ENCODE measurements at places on chromosomes 2 and 18.

DNA sequence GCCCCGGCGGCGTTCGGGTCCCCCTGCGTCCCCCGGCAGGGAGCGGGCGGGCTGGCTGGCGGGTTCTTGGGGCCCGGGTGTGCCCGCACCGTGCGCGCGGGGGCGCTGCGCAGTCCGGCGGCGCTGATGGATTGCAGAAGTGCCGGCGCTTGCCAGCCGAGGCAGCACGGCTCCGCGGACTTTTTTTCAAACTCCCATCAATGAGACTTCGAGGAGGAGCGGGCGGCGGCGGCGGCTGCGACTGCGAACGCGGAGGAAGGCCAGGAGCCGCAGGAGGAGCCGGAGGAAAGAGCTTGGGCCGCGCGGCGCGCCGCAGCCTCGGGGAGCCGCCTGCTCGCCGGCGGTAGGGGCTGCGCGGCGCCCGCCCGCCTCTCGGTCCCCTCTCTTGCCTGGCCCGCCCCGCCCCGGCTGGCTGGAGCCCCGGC, at the start of gene GLI2:
Gene GLI2, plus strand, starts transcription at position 123 of the 425 bp plus-strand sequence. CDS start 61,453 bp downstream, outside the sequence.
- H3K27me3 ChIP-seq: peaks cover 80% of the 10 kb centered on the region
- H3K4me1 ChIP-seq: peaks cover 22% of the 10 kb centered on the region
- H3K27ac ChIP-seq: peak within 1 kb of the TSS; percentile 64
- H3K4me3 ChIP-seq: peak within 1 kb of the TSS; percentile 55
- H3K36me3 ChIP-seq: no peaks in the 10 kb centered on the region
- peak; percentile 66 for DNase-seq

DNA sequence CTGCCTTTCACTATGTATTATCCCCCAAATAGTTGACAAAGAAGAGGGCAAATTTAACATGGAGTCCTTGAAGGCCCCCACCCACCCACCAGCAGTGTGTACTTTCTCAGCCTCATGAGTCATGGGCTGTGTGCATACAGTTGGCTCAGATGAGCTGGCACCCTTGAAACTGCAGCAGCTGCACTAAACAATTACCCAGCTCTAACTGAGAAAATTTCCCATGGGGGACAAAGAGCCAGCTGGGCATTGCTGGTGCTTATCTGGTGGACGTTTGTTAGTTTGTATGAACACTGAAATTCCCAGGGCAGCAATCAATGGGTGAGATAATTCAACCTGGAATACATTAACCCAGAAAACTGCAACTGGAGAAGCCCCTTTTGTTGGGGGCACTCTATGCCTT, 131.7 kb downstream of the GCA start:
- no peaks in the 10 kb centered on the region for H3K36me3 ChIP-seq
- no peak for DNase-seq
- H3K27ac ChIP-seq: no peak overlapping the region
- no peaks in the 10 kb centered on the region for H3K4me1 ChIP-seq
- no peaks in the 10 kb centered on the region for H3K27me3 ChIP-seq

DNA sequence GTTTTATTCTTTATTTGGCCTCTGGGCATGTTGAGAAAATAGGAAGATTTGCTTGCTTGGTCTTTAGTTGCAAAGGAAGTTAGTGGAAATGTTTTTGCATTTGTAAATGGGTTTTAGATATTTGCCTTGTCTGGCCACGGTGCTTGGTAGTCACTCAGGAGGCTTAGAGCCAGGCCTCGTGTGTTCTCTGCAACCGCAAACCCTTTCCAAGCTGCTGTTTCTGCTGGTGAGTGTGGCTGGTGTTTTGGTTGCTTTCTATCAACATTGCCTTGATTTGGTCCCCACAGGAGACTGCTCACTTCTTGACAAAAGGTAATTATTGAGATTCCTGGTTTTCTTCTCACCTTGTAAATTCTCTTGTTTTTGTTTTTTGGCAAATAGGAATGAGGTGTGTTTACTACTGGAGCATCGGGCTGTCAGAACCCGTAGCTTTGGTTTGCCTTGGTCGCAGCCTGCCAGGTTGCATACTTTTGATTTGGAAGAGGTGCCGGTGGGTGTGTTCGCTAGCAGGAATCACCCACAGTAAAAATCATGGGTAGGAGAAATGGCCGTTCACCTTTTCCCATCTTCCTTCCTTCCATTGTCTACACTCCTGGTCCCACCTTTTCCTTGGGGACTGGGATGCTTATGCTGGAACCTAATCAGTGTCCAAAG, 15.8 kb downstream of the ASAP2 start:
- H3K4me3 ChIP-seq: no peak overlapping the region
- no peak for DNase-seq
- H3K27me3 ChIP-seq: no peaks in the 10 kb centered on the region
- H3K27ac ChIP-seq: no peak overlapping the region

- H3K27me3 ChIP-seq: peaks cover 100% of the 10 kb centered on the region
- DNase-seq: no peak
- H3K27ac ChIP-seq: no peak overlapping the region
- H3K36me3 ChIP-seq: no peaks in the 10 kb centered on the region
Observed at GRCh38 chr2:222305516-222306392, 7.0 kb upstream of the PAX3 start.
